Spinal cord (tissue), 10 donors: ENCODE measurements at places on chromosomes 2 and 18. TPM values are rescaled to one million over a fixed set of nuclear protein-coding genes. Genes with fewer than 3 reads are reported as not detected.

SERPINB2 gene
- polyA plus RNA-seq: not detected

ERMN gene
- polyA plus RNA-seq: 45.7 TPM

DNA sequence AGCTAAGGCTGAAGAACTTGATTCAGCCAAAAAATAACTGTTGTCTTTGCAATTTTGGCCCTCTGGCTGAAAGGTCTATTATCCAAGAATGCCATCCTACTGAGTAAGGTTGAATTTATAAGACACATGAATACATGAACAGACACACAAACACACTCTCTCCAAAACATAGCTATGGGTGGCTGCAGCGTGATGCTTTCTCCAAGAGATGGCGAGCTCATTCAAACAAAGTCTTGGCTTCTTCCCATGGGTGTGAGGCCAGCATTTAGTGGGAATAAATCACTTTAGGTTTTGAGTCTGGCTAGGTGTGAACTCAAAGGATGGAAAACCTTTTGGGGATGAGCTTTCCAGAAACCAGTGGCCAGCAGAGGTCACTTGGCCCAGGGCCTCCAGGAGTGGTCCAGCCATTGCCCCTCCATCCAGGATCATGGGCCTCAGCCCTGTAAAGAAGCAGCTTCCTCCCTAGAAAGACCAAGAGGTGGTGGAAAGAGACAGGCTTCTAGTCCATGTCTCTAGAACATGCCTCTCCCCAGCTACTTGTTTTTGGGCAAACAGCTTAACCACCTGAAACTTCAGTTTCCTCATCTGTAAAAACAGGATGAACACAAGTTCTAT, 11.0 kb upstream of the OSR1 start:
- H3K27ac ChIP-seq: no peak overlapping the region
- H3K4me3 ChIP-seq: no peak overlapping the region
- H3K36me3 ChIP-seq: no peaks in the 10 kb centered on the region
- peak; percentile 19 for DNase-seq

ARHGAP25 gene
- 3.9 TPM for polyA plus RNA-seq

- H3K4me1 ChIP-seq: no peaks in the 10 kb centered on the region
- H3K27ac ChIP-seq: no peak overlapping the region
- no peak overlapping the region for H3K4me3 ChIP-seq
- no peak for DNase-seq
Measured at GRCh38 chr2:23609254-23609653, 224.3 kb downstream of the KLHL29 start.

DNA sequence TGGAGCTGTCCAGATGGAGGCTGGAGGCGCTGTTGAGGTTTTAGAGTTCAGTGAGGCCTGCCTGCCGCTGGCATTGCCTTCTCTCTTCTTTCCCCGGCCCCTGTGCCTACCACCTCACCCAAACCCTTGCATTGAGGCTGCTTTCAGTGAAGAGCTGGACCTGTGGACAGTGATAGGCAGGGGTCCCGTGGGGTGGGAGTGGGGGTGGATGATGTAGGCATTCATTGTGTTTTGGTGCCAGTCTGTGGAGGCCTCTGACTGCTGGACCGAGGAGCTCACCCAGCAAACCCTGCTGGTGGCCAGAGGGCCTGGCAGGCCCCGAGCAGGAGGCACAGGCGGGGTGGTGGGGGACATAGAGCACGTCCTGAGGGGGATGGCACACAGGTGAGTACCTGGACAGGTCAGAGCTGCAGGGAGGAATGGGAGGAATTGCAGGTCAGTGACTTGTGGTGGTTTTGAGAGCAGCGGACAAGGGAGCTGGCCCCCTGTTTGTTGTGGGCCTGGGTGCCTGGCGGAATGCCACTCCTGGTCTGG, 35.6 kb downstream of the NGEF start:
- no peaks in the 10 kb centered on the region for H3K4me1 ChIP-seq
- H3K27me3 ChIP-seq: no peaks in the 10 kb centered on the region
- no peak for DNase-seq
- H3K27ac ChIP-seq: no peak overlapping the region

GAL3ST2 gene
- polyA plus RNA-seq: 0.79 TPM

GRCh38 chr2:51387235-51387634, 355.3 kb upstream of the NRXN1 start:
- H3K4me1 ChIP-seq: no peaks in the 10 kb centered on the region
- H3K27me3 ChIP-seq: no peaks in the 10 kb centered on the region
- H3K36me3 ChIP-seq: no peaks in the 10 kb centered on the region
- H3K4me3 ChIP-seq: no peak overlapping the region
- no peak overlapping the region for H3K27ac ChIP-seq
- no peak for DNase-seq

DNA sequence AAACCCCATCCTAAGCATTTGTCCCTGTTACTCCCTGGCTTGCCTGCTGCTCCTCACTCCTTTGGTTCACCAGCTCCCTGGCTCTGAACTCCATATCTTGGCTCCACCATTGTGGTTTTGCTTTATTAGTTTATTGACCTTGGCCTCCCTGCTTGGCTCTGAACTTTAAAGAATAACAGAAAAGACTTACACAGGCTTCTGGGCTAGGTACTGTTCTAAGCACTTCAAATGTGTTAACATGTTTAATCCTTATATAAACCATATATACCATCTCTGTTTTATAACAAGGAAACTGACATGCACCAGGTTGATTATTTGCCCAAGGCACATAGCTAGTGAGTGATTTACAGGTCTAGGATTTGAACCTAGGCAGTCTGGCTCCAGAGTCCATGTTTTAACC, 149.7 kb upstream of the CAPN13 start:
- H3K4me3 ChIP-seq: no peak overlapping the region
- no peak for DNase-seq
- H3K4me1 ChIP-seq: peaks cover 15% of the 10 kb centered on the region
- no peaks in the 10 kb centered on the region for H3K27me3 ChIP-seq
- no peak overlapping the region for H3K27ac ChIP-seq
- peaks cover 5% of the 10 kb centered on the region for H3K36me3 ChIP-seq

- no peak overlapping the region for H3K4me3 ChIP-seq
- no peak for DNase-seq
- H3K36me3 ChIP-seq: no peaks in the 10 kb centered on the region
- no peak overlapping the region for H3K27ac ChIP-seq
Measured at GRCh38 chr18:7520200-7520785, 46.8 kb upstream of the PTPRM start.

KCNG3 gene
- polyA plus RNA-seq: 0.33 TPM

- no peak overlapping the region for H3K4me3 ChIP-seq
- no peaks in the 10 kb centered on the region for H3K27me3 ChIP-seq
- H3K27ac ChIP-seq: peak overlapping the region; percentile 52
- no peaks in the 10 kb centered on the region for H3K36me3 ChIP-seq
- no peaks in the 10 kb centered on the region for H3K4me1 ChIP-seq
Measured at GRCh38 chr2:236642125-236642524, 72.5 kb downstream of the ACKR3 start.
